ENCODE measurements at places on chromosomes 2 and 18.

- no peak overlapping the region for H3K4me3 ChIP-seq
- peaks cover 4% of the 10 kb centered on the region for H3K4me1 ChIP-seq
- DNase-seq, result peak; percentile 92
- no peaks in the 10 kb centered on the region for H3K36me3 ChIP-seq
- H3K27me3 ChIP-seq, result no peaks in the 10 kb centered on the region
Observed at GRCh38 chr18:41940506-41941215, 14.4 kb upstream of the PIK3C3 start.

DNA sequence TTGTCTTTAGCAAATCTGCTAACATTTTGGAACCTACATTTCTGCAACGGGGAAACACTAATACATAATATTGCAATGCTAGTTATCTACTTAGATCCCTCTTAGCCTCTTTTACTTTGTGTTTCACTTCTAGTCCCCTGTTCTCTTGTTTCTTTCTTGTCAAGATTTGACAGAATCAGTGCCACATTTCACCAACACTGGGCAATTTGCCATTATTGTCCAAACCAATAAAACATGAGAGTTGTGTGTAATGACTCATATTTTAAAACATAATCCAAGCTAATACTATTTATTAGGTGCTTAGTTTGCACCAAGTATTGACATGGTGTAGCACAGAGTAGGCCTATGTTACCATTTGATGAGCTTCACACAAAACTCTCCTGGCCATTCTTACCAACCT, 33.7 kb upstream of the ACVR1C start:
- no peak overlapping the region for H3K27ac ChIP-seq
- H3K4me1 ChIP-seq, result no peaks in the 10 kb centered on the region
- DNase-seq, result no peak
- H3K4me3 ChIP-seq, result no peak overlapping the region
- no peaks in the 10 kb centered on the region for H3K36me3 ChIP-seq

DNA sequence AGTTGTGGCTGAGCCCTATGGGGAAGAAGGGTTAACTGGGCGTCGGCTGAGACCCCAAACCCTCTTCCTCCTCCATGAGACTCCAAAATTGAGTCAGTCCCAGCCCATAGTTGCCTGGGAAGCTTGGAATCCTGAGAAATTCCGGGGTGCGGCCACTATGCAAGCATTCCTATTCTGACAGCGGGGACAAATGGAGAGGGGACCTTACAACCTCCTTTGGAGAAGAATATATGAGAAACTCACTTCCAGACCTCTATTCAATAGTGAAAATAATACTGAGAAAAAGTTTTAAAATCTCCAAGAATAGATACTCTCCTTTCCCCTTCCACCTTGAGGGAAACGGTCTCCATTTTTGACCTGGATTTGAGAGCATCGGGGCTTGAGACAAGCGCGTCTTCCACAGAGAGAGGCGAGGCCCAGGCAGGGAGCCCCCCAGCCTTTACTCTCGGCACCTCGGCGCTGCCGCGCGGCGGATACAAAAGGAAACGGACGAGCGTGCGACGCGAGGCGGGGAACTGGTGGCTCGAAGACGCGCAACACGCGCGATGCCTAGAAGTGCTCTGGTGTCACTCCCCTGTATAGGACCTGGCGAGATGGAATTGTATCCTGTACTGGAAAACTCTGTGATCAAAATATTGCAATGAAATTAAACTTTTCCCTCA, 11.1 kb downstream of the NR4A2 start:
- H3K27ac ChIP-seq, result no peak overlapping the region
- H3K4me1 ChIP-seq, result peaks cover 20% of the 10 kb centered on the region
- peaks cover 6% of the 10 kb centered on the region for H3K36me3 ChIP-seq
- peak; percentile 26 for DNase-seq

DNA sequence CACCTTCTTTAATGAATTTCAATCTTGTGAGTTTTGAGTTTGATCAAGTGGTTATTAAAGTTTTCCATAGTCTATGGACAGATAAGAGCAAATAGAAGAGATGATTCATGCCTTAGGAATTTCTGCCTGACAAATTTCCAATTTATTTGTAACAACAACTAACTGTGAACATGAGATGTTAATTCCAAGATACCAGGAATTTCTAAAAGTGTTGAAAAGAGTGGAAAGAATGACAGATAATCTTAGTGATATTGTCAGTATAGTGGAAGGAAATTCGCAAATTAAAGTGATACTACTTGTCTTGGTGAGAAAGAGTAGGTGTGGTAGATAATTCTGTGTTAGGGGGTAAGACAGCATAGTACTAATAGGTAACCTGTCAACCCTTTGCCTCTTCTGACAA, 82.4 kb downstream of the AGPS start:
- H3K36me3 ChIP-seq, result peaks cover 37% of the 10 kb centered on the region
- peak overlapping the region; percentile 20 for H3K27ac ChIP-seq
- H3K4me1 ChIP-seq, result peaks cover 2% of the 10 kb centered on the region
- H3K4me3 ChIP-seq, result no peak overlapping the region
- H3K27me3 ChIP-seq, result no peaks in the 10 kb centered on the region

DNA sequence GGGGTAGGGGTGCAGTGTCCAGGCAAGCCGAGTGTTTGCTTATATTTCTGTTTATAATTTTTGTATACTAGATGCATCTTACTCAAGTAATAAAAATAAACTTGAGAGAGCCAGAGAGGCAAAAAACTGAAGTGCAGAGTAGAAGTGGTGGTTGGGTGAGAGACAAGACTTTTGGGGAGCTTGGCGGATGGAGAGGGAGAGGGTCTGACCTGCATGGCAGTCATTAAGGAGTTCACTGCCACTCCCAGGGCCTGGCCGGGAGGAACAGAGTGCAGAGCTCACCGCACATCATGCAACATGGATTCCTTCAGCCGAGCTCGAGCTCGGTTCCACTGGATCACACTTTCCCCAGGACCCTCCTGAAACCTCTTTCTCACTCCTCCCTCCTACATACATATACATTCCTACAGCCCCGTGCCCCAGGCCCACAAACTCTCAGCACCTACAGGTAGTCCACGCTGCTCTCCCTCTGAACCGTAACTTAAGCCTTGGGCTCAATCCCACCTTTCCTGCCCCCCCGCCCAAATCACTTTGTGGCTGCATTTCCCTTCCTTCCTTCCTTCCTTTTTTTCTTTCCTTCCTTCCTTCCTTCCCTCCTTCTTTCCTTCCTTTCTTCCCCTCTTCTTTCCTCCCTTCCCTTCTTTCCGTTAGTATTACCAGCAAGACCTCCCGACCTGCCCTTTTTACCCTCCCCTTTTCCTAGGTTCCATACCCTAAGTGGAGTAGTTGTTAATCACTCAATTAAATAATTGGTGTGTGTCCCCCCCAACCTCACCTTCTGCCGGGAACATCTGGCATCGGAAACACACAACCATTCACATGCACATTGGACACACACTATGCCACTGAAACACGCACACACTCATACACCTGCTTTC, 37.1 kb upstream of the ATP6V1B1 start:
- H3K4me3 ChIP-seq, result no peak overlapping the region
- no peaks in the 10 kb centered on the region for H3K36me3 ChIP-seq
- peaks cover 23% of the 10 kb centered on the region for H3K4me1 ChIP-seq

GRCh38 chr2:177030451-177031105, 182.0 kb upstream of the HNRNPA3 start:
- H3K27me3 ChIP-seq, result peaks cover 13% of the 10 kb centered on the region
- no peak overlapping the region for H3K4me3 ChIP-seq
- no peaks in the 10 kb centered on the region for H3K4me1 ChIP-seq
